PC-9 (cell line): ENCODE measurements at places on chromosomes 13 and 19.

GRCh38 chr13:30332456-30333143 lies 25.2 kb upstream of the KATNAL1 start:
- no peaks in the 10 kb centered on the region for H3K36me3 ChIP-seq
- H3K27ac ChIP-seq = no peak overlapping the region
- peaks cover 7% of the 10 kb centered on the region for H3K4me1 ChIP-seq
- no peak overlapping the region for H3K4me3 ChIP-seq
- DNase-seq = no peak
- no peaks in the 10 kb centered on the region for H3K27me3 ChIP-seq

DNA sequence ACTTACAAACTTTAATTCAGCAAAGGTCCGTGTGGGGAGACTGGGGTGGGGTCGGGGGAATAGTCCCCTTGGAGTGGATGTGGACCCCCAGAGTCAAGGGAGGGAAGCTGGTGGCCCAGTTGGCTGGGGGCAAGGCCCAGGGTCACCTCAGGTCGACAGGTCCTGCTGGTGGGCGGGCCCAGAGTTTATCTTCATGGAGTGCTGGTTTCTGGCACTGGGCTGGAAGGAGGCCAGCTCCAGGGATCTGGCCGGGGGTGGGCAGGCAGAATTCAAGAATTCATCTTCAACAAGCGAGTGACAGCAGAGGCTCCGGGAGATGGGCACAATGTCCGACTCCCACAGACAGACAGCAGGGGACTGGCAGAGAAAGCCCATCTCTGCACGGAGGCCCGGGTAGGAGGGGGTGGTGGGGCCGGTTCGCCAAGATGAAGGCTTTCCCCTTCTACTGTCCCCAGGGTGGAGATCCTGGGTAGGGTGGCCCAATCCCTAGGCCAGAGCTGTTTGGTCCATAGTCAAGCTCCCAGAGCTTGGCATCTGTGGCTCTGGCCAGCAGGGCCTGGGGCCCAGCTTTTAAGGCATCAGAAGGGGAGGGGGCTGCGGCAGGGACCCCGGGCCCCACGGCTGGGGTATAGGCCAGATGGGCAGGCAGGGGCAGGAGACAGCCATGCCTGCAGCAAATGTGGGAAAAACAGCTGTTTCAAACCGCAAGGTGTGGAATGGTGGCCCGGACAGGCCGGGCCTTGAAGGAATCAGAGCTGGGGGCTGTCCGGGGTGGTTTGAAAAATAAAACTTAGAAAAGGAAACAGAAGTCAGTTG lies 622 bp upstream of the FDX2 start:
- DNase-seq = no peak
- 0 out of 2 replicates have a peak, but pooled peaks cover 3% of the 10 kb centered on the region for H3K36me3 ChIP-seq
- H3K27ac ChIP-seq = peak overlapping the region; percentile 38
- H3K4me1 ChIP-seq = peaks cover 14% of the 10 kb centered on the region

DNA sequence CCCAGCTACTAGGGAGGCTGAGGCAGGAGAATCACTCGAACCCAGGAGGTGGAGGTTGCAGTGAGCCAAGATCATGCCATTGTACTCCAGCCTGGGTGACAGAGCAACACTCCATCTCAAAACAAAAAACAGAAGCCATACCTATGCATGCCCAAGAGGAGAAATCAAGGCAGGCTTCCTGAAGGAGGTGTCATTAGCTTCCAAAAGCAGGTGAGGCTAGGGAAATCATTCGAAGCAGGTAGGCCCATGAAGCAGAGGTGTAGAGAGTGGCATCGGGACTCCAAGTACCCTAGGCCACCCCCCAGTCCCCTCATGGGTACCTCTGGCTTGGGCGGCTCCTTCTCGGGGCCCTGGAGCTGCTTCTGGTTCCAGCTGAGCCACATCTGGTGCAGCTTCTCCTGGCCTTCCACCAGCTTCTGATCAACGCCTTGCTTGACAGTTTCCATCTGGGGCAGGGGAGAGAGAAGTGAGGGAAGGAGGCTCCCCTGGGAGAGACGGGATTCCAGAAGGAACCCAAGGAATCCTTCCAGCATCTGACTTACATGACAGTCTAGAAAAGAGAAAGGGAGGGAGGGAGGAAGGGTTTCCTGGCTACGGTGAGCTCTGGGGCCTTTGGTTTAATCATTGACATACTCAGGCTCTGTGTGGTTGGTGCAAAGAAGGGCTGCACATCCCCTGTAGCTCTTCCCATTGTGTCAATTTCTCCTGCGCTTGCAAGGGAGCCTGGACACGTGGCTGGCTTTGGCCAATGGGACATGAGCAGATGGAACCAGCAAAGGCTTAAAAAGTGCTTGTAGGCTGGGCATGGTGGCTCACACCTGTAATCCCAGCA lies 13.1 kb upstream of the TICAM1 start:
- H3K27ac ChIP-seq = no peak overlapping the region
- no peaks in the 10 kb centered on the region for H3K36me3 ChIP-seq
- H3K27me3 ChIP-seq = no peaks in the 10 kb centered on the region

GRCh38 chr13:90414691-90415596 lies 932.5 kb upstream of the MIR17HG start:
- no peaks in the 10 kb centered on the region for H3K27me3 ChIP-seq
- H3K36me3 ChIP-seq = 0 out of 2 replicates have a peak, but pooled peaks cover 4% of the 10 kb centered on the region
- peak overlapping the region; percentile 20; the same call in 1 of the 2 replicates for H3K27ac ChIP-seq

- DNase-seq = no peak
- H3K4me1 ChIP-seq = no peaks in the 10 kb centered on the region
- peaks cover 87% of the 10 kb centered on the region for H3K27me3 ChIP-seq
- no peaks in the 10 kb centered on the region for H3K36me3 ChIP-seq
These were observed 45.4 kb upstream of the SPACA7 start for GRCh38 chr13:112330479-112331381.

DNA sequence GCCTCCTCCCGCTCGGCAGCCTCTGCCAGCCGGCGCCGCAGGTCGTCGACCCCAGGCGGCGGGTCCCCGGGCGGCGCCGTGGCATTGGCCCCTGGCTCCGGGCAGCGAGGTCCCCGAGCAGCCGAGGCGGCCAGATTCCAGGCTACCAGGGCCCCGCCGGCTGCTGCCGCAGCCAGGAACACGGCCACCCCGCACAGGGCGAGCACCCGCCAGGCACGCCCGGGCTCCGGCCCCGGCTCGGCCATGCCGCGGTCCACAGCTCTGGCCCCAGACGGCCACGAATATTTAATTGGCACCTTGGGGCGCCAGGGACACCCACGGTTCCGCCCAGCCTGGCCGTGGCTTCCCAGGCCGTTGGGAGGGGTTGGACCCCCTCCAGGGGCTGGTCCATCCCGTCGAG lies at the start of gene CCDC194:
TSS of gene CCDC194 (minus strand) at position 283 of the 400 bp plus-strand sequence. CDS start at position 245, 38 bp downstream.
- no peaks in the 10 kb centered on the region for H3K27me3 ChIP-seq
- no peak within 1 kb of the TSS for H3K27ac ChIP-seq
- H3K4me1 ChIP-seq = peaks cover 7% of the 10 kb centered on the region
- no peaks in the 10 kb centered on the region for H3K36me3 ChIP-seq
- no peak within 1 kb of the TSS for H3K4me3 ChIP-seq

GRCh38 chr19:45881082-45881908 lies 4.6 kb downstream of the IRF2BP1 start:
- DNase-seq = no peak
- H3K27ac ChIP-seq = no peak overlapping the region
- H3K4me3 ChIP-seq = no peak overlapping the region
- peaks cover 5% of the 10 kb centered on the region; the same call in 1 of the 2 replicates for H3K27me3 ChIP-seq
- H3K36me3 ChIP-seq = no peaks in the 10 kb centered on the region

- H3K4me1 ChIP-seq = no peaks in the 10 kb centered on the region
- no peaks in the 10 kb centered on the region for H3K36me3 ChIP-seq
- DNase-seq = no peak
- H3K27me3 ChIP-seq = no peaks in the 10 kb centered on the region
These were observed 739.9 kb downstream of the DIAPH3 start for GRCh38 chr13:59423708-59424340.

DNA sequence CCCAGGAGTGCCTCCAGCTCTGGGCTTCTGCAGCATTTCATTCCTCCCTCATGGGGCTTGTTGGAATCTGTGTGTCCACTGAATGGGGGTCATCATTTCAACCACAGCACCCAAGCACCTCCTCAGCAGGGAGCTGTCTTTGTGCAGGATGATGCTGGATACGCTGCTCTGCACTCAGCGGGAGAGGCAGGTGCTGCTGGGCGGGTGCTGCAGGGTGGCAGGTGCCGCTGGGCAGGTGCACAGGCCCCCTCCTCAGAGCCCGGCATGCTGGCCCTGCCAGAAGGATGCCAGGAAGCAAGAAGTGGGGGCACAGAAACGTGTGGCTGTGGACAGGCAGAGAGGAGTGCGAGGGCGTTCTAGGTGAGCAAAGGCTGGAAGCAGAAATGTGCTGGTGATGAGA lies 121.8 kb upstream of the VSTM2B start:
- no peak overlapping the region for H3K4me3 ChIP-seq
- H3K36me3 ChIP-seq = no peaks in the 10 kb centered on the region
- no peaks in the 10 kb centered on the region for H3K4me1 ChIP-seq
- H3K27me3 ChIP-seq = peaks cover 93% of the 10 kb centered on the region
- no peak for DNase-seq
- H3K27ac ChIP-seq = no peak overlapping the region

- H3K4me3 ChIP-seq = no peak overlapping the region
- H3K27ac ChIP-seq = no peak overlapping the region
- H3K4me1 ChIP-seq = peaks cover 6% of the 10 kb centered on the region
These were observed 467.5 kb downstream of the DIAPH3 start for GRCh38 chr13:59696271-59696670.
